ENCODE measurements at places on chromosomes 2 and 18. TPM values are rescaled to one million over a fixed set of nuclear protein-coding genes. Genes with fewer than 3 reads are reported as not detected.

The KIDINS220 gene
- 12.3 TPM for polyA plus RNA-seq

The SPATA3 gene
- not detected for polyA plus RNA-seq

The MC2R gene
- polyA plus RNA-seq = not detected

The ITSN2 gene
- 20.1 TPM for polyA plus RNA-seq

The VIT gene
- polyA plus RNA-seq = 0.15 TPM

DNA sequence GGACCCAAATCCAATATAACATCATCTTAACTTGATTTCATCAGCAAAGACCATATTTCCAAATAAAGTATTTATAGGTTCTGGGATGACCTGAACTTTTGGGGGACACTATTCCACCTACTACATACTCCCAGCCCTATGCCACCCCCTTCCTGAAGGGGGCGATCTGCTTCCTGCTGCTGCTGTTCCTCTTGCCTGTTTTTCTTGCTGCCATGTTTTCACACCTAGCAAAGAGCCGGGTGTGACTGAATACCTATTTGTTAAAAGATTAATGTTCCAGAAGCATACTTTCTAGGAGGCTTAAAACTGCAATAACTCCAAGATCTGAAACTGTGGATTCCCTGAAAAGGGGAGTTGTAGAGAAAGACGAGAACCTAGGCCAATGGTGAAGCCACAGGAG, 89.7 kb downstream of the ICOS start:
- no peak for DNase-seq

- no peak for DNase-seq
Measured at GRCh38 chr18:9628984-9629383, 14.6 kb upstream of the PPP4R1 start.

- peak; percentile 22 for DNase-seq
Measured at GRCh38 chr2:10083046-10083445, 2.8 kb upstream of the CYS1 start.

- DNase-seq = no peak
Measured at GRCh38 chr2:159953136-159953823, 109.1 kb downstream of the PLA2R1 start.

DNA sequence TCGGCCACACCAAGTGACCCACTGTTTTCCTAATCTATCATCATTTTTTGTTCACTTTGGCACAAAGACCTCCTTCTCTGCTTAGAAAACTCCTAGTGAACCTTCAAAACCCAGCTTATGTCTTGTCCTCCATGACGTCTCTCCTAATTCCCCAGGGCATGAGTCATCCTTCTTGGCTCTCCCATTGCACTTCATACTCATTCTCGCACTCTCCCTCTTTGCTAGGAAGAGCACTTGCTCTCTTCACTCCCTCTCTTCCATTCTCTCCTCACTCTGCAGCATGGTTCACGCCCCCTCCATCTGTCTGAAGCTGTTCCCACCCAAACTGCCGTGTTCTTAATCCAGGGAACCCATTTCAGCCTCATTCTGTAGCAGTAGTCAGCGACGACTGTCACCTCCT, 103.9 kb downstream of the MRO start:
- DNase-seq = no peak

DNA sequence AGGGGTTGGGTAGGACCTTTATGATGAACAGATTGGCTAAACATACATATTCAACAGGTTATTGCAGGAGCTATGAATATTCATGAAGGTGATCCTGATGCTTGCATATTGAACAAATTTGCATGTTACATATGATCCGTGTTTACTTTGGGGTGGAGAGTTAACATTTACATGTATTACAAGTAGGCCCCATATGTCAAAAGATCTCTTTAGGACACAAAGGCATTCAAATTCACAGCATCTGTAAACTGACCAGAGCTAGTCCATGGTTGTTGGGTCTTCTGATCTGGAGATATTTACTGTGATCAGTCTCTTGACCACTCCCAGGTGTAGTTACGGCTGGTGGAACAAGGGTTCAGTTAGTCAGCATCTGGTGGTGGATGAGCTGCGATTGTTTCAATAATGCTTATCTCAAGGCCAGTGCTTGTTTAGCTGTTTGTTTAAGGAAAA, 80.4 kb downstream of the PMAIP1 start:
- DNase-seq = no peak

- DNase-seq = no peak
Measured at GRCh38 chr2:44549099-44549471, 187.3 kb downstream of the CAMKMT start.

GRCh38 chr2:24466871-24467870, 23.9 kb upstream of the NCOA1 start:
- DNase-seq = no peak

DNA sequence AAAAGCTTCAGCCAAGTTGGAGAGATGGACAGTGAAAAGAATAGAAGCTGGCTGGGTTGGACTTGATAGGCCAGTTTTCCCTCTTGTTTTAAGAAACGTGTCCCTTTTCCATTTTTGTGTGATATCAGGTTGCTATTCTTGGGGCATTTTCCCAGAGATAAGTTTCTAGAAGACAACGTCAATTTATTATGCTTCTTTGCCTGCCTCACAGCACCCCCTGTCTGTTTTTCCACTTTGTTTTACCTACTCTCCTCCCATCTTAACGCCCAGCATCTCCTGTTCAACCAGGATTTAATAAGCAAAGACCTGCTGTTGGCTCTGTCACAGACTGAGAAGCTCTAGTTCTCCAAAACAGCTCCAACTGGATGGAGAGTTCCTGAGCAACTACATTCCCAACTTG, 317.8 kb upstream of the ZNF521 start:
- DNase-seq = no peak

GRCh38 chr2:200415455-200415854, 94.4 kb downstream of the KCTD18 start:
- DNase-seq = no peak

GRCh38 chr2:25441353-25441752, 99.6 kb upstream of the DNMT3A start:
- no peak for DNase-seq

- peak; percentile 79 for DNase-seq
Measured at GRCh38 chr2:46863882-46864281, 51.7 kb downstream of the MCFD2 start.

GRCh38 chr2:152504618-152505017, 169.6 kb downstream of the FMNL2 start:
- no peak for DNase-seq

DNA sequence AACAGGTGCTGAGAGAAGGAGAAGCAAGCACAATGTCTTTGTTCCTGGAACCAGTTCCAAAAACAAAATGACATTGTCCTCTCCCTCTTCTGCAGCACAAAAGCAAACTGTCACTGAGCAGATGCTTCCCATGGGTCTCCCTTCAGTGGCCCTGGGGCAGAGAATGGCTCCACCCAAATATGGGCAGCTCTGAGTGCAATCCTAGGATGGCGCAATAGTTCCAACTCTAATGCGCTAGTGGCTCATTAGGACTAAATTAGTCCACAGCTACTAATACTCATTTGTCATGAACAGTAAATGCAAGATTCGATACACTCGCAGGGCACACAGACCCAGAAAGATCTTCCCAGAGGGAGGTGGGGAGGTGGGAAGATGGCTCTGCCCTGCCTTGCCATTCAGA, 205.2 kb upstream of the CHAC2 start:
- DNase-seq = no peak

DNA sequence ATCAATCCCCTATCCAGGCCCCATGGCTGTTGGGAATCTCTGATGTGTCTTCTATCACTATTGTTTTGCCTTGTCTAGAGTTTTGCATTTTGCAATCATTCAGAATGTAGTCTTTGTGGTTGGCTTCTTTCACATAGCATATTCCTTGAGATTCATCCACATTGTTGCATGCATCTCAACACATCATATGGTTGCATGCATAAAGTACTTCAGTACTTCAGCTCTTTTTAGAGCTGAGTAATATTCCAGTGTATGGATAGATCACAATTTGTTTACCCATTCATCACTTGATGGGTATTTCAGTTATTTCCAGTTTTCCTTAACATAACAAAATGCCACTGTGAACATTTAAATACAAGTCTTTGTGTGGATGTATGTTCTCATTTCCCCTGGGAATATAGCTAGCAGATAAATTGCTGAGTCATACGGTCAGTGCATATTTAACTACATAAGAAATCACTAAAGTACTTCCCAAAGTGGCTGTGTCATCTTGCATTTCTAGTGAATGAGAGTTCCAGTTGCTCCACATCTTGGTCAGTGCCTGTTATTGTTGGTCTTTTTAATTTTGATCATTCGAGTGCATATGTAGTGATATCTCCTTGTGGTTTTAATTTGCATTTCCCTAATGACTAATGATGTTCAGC, 138.8 kb downstream of the BCL11A start:
- no peak for DNase-seq

DNA sequence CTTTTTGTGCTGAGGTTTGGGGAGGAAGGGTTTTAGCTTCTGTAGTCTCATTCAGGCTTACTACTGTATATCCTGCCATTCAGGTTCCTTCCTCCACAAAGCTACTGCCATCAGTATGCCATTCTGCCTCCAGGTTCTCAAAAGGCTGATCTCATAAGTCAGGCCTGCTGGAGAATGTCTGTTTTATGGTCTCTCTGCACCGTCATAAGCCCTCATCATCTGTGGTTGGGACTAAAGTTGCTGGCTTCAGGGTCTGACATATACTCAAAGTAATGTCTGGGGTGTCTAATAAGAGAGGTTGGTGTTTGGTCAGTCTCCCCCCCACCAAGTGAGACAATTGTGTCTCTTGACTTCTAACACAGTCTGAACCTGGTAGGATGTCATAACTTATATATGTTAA, 36.2 kb upstream of the CCBE1 start:
- no peak for DNase-seq

- peak; percentile 83 for DNase-seq
Measured at GRCh38 chr2:54559593-54560145, 103.5 kb downstream of the SPTBN1 start.
